ENCODE measurements at places on chromosomes 3 and 15.

- DNase-seq, result no peak
Observed at GRCh38 chr15:31325595-31326155, 960 bp upstream of the KLF13 start.

- DNase-seq, result no peak
Observed at GRCh38 chr15:32838338-32838737, 120.5 kb downstream of the GREM1 start.

- no peak for DNase-seq
Observed at GRCh38 chr3:193148688-193149473, 92.1 kb upstream of the PLAAT1 start.

DNA sequence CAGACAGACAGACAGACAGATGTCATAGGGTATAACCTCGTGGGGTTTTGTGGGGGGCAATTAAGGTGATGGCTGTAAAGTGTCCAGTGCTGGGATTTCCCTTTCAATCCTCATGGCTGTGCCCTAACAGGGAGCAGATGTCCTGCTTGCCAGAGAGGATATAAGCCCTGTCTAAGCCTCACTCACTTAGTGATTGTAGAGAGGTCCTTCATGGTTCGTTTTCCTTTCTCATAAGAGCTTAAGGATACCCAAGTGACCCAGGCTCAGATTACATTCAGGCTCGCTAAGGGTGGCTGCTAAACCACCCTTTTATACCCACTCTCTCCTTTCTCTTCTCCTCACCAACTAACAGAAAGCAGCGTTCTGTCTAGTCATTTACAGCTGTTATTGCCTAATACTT, 19.2 kb downstream of the LYSMD2 start:
- no peak for DNase-seq

DNA sequence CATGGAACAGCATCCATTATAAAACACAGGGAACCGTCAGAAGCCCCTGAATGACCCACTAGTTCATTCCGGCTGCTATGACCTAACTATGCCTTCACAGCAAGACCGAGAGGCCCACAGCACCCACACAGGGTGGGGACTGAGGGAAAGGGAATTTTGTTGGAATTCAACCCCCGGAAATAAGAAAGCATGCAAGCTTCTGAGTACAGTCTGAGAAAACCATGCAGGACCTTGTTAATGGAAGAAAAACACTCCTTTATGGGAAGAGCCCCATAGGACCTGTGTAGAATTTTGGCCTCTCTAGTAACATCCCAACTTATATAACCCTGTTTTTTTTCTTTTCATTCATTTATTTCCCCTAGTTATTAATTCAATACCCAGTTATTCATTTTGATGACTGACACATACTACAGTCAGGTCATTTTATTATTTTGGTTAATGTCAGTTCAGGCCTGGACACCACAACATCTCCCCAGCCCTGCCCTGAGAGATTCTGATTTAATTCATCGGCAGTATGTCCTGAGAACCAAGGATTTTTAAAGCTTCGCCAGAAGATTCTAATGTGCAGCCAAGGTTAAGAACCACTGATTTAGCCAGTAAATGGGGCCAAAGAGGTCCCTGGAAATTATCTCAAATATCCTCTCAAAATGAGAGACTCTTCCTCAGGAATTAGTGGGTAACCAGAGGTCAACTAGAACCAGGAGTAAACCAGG, 231.6 kb upstream of the GOLGA6L4 start:
- no peak for DNase-seq

GRCh38 chr15:66524838-66525237, 19.7 kb downstream of the ZWILCH start:
- DNase-seq, result no peak

GRCh38 chr3:5186858-5187155, 700 bp upstream of the EDEM1 start:
- DNase-seq, result no peak

DNA sequence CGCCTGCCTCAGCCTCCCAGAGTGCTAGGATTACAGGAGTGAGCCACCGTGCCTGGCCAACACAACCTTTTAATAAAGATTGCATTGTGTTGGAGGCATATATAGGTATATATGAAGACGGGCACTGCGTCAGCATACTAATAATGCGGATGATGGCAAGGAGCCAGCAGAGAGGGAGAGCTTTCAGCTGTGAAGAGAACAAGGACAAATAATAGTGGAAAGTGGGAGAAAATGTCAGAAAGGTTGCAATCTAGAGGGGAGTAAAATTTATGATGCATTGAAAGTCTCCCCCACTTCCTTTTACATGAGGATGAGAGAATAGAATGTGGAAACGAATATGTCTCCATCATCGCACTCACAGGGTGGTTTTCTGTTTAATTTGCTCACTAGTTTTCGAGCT, 170.5 kb upstream of the TBL1XR1 start:
- no peak for DNase-seq

- DNase-seq, result no peak
Observed at GRCh38 chr15:77367631-77368030, 52.3 kb downstream of the PEAK1 start.

DNA sequence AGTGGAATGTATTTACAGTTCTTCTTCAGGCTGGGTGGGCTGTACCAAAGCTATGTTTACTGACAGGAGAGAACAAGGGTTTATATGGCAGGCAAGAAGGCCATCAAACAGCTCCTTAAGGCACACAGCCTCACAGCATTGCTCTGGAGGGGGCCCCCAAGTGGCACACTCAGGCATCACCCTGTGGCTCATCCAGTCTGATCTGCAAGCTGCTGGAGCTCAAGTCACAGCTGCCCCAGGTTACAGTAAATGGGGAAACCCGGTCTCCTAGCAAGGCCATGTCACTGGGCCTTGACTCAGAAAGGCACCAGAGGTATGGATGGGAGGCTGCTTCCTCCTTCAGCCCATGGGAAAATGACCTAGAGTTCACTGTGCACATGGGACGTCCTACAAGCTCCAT, 67.5 kb downstream of the TFG start:
- no peak for DNase-seq

- DNase-seq, result no peak
Observed at GRCh38 chr3:108822123-108822897, at the start of gene TRAT1. Gene TRAT1, plus strand, starts transcription at chr3:108822786. Its CDS starts 142 bp downstream, at chr3:108822928.

GRCh38 chr3:8736436-8736835, 2.8 kb downstream of the CAV3 start:
- no peak for DNase-seq

- DNase-seq, result no peak
Observed at GRCh38 chr15:78322243-78322642, 17.9 kb upstream of the CRABP1 start.

GRCh38 chr3:133032301-133032700, 5.9 kb upstream of the TMEM108 start:
- no peak for DNase-seq

- DNase-seq, result no peak
Observed at GRCh38 chr15:31550211-31550977, 223.8 kb downstream of the KLF13 start.

DNA sequence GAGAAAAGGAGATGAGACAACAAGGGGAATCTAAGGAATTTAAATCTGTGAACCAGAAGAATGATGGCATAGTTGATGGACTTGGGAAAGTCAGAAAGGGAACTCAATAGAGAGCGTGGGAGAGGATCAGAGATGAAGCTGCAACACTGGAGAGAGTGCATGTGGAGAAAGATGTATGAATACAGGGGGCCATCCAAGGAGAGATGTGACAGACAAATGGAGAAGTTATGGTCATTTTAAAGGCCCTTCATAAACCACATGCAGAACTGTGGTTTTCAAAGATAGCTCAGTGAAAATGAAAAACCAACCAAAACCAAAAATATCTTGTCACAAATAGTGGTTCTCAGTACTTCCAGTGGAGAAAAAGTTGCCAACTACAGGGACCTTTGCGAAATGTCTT, 265.2 kb downstream of the SUCLG2 start:
- DNase-seq, result no peak

GRCh38 chr15:43531018-43531670, 13.7 kb downstream of the MAP1A start:
- no peak for DNase-seq

GRCh38 chr3:136207489-136208115, 11.5 kb upstream of the MSL2 start:
- no peak for DNase-seq

DNA sequence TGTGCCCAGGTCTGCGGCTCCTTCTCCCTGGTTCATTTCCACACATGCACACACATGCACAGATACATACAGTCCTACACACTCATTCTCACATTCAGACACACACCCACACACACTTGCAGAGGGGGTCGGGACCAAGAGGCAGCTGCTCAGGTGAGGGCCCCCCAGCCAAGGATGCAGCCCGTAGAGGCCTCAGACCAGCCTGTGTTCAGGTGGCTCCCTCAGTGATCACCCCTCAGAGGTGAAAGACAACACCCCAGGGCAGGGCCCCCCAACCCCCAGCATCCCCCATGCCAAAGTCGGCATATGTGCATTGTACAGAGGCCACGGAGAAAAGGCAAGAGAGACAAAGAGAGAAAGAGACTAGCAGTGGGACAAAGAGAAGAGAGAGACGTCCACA, 5.9 kb upstream of the CORO2B start:
- no peak for DNase-seq

DNA sequence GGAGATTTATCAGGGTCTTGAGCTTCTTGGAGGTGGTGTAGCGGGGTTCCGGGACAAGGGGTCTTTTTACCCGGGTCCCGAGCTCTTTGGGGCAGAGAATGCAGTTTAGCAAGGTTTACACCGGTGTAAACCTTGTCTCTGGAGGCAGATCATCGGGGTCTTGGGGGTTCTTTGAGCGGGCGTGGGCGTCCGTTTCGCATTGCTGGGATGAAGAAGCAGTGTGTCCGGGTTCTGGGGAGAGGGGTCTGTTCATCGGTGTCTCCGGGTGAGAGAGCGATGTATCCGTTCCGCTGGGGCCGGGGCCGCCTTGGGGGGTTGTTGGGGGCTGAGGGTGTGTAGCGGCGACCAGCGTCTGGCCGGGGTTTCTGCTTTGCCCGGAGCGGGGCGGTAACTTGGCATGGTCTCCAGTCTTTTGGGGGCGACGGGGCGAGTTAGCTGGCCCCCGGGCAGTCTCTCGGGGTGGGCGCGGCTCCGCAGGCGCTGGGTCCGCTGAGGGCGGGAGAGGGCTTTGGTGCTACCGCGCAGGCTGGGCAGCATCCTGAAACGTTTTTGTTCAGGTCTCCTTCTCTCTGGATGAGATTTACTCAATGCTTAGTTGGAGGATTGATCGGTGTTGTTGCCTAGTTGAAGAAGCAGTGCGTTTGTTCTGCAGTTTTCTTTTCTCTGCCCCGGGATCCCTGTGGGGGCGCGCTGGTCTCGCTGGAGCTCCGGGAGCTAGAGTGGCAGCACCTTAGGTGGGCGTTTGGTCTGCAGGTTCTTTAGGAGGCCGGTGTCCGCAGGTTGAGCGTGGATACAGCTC, 843 bp downstream of the GLCE start:
- DNase-seq, result no peak

DNA sequence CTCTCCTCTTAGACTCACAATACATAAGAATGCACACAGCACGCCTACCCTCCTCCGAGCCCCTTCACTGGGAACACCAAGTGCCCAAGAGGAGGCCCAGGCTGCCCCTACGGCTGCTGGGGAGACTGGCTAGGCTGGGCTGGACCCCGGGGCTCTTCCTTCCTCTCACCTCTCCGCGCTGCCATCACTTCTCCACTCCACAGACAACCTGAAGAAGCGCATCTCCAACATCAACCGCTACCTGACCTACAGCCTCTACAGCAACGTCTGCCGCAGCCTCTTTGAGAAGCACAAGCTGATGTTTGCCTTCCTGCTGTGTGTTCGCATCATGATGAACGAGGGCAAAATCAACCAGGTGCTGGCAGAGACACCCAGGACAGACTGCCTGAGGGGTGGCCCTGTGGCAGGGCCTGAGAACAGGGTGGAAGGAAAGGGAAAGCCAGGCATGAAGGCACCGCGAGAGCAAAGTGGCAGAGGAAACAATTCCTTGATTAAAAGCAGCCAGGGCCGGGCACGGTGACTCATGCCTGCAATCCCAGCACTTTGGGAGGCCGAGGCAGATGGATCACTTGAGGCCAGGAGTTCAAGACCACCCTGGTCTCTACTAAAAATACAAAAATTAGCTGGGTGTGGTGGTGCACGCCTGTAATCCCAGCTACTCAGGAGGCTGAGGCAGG, 51.6 kb downstream of the SEMA3G start:
- no peak for DNase-seq

GRCh38 chr3:24320601-24321000, 174.0 kb downstream of the THRB start:
- DNase-seq, result no peak

DNA sequence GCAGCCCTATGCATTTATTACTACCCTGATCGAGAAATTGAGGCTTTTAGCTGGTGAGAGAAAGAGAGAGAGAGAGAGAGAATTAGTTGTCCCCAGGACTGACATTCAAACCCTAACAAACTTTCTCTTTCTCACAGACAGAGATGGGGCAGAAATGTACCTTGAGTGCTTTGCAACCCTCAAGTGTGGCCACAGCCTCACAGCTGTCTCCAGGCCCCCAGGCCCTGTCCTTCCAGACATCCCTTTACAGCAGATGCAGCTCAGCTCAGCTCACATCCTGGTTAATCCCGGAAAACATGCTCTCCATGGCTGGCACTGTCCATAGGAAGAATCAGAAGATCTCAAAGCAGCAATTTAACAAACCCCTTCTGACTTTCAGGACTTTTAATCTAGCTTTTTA, 67.6 kb downstream of the DCLK3 start:
- no peak for DNase-seq

DNA sequence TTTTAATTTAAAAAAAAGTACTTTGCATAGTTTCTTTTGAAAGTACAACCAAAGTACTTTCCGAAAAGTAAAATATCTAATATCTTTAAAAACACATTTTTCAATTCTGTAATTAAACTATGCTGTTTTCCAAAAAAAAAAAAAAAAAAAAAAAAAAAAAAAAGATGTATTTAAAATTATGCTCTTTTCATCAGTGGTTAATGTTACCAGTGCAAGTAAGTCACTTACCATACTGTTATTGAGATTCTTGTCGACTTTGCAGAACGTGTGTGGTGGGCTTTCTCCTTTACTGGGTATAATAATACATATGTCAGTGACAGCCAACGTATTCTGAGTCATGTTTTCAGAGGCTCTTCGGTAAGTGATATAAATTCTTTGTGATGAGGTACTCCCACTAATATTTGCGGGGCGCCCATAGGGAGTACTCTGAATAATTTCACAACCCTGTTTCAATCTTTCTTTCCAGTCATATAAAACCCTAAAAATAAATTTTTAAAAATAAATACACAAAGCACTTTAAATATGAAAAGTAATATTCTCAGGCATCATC, 39.9 kb downstream of the DENND4A start:
- DNase-seq, result no peak

- DNase-seq, result no peak
Observed at GRCh38 chr15:35673093-35673684, 127.2 kb upstream of the DPH6 start.

GRCh38 chr3:136142592-136142991, 53.5 kb downstream of the MSL2 start:
- DNase-seq, result no peak

DNA sequence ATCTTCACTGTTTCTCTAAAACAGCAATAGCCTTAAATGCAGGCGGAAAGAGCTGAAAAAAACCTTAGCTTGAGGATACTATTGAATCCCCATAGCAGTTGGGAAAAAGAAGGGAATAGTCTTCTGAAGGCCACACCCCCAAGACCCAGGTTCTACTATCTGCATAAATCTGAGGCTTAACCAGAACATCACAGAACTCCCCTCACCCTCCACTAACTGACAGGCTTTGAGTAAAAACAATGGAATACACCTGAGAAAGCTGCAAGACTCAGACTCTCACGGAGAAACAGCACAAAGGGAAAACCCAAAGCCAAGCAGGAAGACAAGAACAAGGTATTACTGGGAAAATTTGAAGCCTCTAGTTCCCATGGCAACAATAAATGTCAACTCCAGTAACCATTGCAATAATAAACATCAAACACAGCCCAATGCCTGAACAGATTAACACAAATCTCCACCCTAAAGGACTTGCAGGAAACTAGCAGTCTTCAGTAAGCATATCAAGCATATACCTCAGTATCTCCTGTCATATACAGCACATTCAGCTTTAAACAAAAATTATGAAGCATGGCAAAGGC, 56.4 kb downstream of the TMCC1 start:
- DNase-seq, result no peak
